NCI-H146 (cell line): ENCODE measurements at places on chromosomes 12 and 14.

GRCh38 chr12:62601765-62602164 lies 135.1 kb downstream of the MON2 start:
- DNase-seq = no peak

DNA sequence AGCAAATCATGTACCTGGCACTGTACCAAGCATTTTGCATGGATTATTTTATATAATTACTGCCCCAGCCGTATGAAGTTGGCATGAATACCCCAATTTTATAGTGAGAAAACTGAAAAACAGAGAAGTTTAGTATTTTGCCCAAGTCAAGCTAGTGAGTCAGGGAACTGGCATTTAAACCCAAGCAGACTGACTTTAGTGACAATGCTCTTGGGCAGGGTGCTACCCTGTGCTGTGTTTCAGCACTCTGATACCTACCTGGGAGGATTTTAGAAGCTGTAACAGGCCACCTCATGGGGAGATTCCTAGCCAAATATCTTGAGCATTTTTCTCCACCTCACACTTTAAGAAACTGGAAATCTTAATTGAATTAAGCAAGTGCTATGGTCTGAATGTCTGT lies 98.1 kb upstream of the MAX start:
- no peak for DNase-seq

DNA sequence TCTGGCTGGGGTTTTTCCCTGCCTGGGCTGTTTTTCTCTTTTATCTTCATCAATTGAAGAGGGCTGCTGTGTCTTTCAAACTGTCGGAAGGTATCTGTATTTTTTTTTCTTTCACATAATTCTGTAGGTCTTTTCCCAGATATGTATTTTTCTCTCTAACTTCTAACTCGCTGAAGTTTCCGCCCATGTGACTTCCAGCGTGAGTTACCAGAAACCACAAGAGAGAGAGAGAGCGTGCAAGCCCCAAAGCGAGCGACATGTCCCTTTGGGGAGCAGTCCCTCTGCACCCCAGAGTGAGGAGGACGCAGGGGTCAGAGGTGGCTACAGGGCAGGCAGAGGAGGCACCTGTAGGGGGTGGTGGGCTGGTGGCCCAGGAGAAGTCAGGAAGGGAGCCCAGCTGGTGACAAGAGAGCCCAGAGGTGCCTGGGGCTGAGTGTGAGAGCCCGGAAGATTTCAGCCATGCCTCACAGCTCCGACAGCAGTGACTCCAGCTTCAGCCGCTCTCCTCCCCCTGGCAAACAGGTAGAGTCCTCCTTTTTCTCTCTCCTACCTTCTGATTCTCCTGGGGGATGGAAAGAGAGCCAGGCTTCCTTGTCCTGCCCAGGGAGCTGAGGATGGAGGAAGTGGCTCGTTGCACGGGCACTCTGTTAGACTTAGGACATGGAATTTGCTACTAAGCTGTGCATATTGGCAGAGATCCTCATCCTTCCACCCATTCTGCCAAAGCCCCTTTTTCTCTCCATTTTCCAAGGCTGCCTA lies at the start of gene BATF:
TSS of gene BATF (plus strand) at position 246 of the 759 bp plus-strand sequence. CDS start at position 460, 214 bp downstream.
- DNase-seq = no peak

- no peak for DNase-seq
Measured at GRCh38 chr12:69410571-69410970, 51.0 kb downstream of the YEATS4 start.

DNA sequence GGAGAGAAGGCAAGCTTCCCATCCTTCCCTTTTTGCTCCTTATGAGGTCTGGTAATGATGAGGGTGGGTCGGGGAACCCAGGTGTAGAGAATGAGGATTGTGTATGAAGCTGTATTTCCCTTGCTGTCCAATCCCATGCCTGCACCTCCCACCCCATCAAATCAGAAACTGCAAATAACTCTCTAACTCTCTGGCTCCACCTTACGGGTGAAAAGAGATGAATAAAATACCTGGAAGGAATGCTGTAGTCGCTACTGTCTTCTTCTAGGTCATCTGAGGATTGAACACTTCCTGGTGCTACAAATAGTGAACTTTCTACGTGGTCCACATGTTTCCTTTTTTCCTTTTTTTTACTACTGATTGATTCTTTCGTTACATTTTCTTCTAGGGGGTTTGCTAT lies 38.9 kb upstream of the DICER1 start:
- DNase-seq = no peak

- DNase-seq = no peak
Measured at GRCh38 chr14:22739423-22739822, 27.1 kb upstream of the OXA1L start.

DNA sequence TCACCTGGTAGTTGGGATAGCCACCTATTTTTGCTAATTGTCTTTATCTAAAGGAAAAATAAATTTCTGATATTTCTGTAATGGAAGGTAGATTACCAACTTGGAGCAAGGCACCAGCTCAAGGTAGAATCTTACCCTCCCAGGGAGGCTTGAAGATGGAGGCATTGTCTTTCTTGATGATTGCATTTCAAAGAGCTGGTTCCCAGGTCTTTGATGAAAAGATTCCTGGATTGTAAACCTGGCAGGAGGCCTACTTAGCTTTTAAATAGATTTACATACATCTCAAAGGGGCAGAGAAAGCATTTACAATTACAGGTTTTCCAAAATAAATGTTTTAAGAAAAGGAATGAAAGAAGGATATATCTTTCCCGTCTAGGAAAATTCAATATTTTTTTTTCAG lies 729.2 kb downstream of the LRFN5 start:
- DNase-seq = no peak
